ENCODE measurements at places on chromosomes 5 and 9.

- DNase-seq, result no peak
Observed at GRCh38 chr5:26121338-26121737, 917.0 kb downstream of the CDH9 start.

DNA sequence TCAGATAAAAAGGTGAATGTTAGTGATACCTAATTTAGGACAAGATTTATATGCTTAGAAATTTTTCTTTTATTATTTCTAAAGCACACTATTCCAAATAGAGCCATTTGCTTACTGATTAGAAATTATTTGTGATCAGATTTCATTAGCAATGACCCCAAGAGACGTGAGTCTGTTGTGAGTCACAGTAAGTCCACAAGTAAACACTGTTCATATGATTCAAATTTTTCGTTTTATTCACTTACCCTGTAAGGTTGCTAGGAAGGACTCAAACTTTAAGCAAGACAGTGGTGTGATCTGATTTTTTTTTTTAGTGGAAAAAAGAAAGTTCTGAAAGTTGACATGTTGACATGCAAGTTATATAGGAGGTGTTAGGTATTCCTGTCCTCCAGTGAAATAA, 1.2 kb downstream of the CARD6 start:
- DNase-seq, result no peak

GRCh38 chr9:108254236-108254635, 601.5 kb downstream of the ACTL7B start:
- no peak for DNase-seq

- no peak for DNase-seq
Observed at GRCh38 chr5:29134418-29134817, 2059.1 kb upstream of the CDH6 start.

GRCh38 chr9:77997611-77998284, 33.9 kb downstream of the GNAQ start:
- no peak for DNase-seq

- no peak for DNase-seq
Observed at GRCh38 chr5:116361171-116361967, 213.3 kb downstream of the SEMA6A start.

DNA sequence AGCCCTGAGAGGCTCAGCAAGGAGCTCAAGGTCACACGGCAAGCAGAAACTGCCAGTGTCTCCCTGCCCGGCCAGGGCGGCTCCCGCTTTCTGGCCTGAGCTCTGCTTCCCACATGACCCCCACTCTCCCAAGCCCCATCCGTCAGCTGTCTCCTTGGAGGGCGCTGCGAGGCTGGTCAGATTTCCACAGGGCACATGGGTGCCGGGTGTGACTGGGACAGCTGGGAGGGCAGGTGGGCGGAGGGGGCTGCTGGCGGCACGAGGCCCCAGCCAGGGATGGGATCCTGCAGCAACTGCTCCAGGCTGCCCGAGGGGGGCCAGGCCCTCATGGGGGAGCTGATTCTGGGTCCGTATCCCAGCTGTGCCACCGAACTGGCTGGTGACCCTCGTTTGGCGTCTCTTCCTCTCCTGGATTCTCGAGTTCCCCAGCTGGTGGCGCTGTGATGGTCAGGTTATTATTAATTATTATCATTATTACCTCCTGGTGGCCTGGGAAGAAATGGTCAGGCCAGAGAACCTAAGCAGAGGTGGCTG, 12.9 kb upstream of the WDR38 start:
- DNase-seq, result no peak

GRCh38 chr5:121038438-121038837, 574.3 kb downstream of the PRR16 start:
- no peak for DNase-seq

- no peak for DNase-seq
Observed at GRCh38 chr9:14165376-14166035, 148.4 kb downstream of the NFIB start.

DNA sequence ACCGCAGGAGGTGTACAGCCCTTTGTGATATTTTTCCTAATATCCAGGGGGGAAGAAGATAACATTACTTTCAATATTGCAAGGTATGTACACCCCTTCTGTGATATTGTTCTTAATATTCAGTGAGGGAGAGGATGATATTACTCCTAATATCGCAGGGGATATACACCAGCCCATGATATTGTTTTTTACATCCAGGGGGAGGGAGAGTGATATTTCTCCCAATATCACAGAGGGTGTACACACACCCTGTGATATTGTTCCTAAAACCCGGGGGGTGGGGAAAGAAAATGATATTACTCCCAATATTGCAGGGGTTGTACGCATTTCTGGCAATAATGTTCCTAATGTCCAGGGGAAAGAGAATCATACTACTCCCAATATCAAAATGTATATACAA, 58.0 kb upstream of the SLC25A48 start:
- DNase-seq, result no peak

GRCh38 chr9:95085861-95086563, 231.5 kb downstream of the FANCC start:
- DNase-seq, result no peak

- DNase-seq, result no peak
Observed at GRCh38 chr5:135707302-135707701, 127.2 kb upstream of the SLC25A48 start.

DNA sequence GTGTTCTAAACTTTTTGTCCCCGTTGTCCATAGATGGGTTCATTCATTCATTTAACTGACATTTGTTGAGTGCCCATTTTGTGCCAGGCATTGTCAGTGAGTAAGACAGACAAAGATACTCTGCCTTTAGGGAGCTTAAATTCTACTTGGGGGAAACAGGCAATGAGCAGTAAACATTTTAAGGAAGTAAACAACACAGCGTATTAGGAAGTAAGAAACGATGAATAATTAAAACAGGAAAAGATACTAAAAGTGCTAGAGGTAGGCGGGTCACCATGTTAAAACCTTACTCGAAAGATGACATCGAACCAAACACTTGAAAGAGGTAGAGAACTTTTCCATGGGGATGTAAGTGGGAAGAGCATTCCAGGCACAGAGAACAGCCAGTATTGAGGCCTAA, 5.5 kb upstream of the MAML1 start:
- no peak for DNase-seq

DNA sequence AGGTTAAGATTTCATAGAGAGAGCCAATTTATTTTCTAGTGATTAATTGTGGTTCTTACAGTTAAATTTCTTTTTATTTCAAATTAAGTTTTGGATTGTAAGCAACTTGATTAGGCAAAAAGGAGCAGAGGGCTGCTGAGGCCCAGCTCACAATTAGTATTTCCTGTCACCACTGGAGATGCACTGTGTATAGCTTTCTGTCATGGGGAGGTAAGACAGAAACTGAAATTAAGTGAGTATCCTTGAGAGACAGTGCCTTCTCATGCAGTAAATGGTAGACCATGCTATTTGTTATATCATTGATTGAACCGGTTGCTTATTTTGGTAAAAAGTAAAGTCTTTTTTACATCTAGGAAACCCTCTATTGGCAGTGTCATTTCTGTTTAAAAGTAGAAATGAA, 190.7 kb downstream of the CCDC171 start:
- no peak for DNase-seq

DNA sequence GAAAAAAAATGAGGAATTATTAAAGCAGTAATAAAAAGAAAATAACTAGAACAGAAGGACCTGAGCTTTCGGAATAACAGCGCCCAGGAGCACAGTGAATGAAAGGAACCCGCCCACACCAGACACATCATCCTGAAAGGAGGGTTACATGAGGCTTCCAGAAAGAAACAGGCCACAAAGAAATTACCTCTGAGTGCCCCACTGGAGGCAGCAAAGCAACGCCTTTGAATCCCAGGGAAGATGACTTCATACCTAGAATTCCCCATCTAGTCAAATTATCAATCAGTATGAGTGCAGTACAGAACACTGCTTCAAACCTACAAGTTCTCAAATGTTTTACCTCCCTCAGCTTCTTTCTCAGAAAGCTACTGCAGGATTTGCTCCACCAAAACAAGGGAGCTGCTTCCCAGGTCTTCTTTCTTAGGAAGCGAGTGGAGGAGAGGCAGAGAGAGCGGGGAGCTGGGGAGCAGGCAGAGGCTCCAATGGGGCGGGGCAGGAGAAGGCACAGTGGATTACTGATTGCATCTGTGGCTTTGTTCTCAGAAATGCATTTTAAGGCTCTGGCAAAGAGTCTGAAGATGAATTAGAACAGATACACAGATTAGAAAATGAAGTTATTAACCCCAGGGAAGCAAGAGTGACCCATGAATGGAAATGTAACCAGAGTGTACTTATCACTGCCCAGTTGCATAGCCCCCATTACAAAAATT, 87.1 kb downstream of the SEMA4D start:
- DNase-seq, result no peak

GRCh38 chr5:66139318-66139712, 4.8 kb upstream of the SREK1 start:
- no peak for DNase-seq

- no peak for DNase-seq
Observed at GRCh38 chr5:65984098-65984885, 57.9 kb downstream of the ERBIN start.

DNA sequence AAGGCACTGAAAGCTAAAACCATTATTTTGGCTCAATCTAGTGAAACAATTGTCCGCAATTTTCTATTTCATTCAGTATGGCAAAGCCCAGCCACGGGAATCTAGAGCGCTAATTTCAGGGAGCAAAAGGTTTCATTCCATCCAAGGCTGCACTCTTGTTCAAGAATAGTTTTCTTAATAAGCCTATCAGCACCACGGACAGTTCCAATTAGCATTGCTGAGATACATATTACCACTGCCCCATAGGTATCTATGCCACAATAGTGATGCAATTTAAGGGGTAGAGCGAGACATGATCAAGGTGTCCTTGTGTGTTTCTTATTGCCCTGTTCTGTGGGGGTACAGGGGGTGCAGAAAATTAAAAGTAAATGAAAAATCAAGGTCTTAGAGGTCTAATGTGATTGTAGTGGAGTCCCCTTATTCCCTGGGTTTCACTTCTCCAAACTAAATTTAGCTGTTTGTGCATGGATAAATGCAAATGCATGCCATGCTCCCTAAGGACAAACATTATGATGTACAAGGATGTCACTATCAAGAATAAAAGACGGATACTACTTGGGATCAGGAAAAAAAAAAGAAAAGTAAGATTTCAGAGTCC, 45.5 kb downstream of the SPOCK1 start:
- no peak for DNase-seq

DNA sequence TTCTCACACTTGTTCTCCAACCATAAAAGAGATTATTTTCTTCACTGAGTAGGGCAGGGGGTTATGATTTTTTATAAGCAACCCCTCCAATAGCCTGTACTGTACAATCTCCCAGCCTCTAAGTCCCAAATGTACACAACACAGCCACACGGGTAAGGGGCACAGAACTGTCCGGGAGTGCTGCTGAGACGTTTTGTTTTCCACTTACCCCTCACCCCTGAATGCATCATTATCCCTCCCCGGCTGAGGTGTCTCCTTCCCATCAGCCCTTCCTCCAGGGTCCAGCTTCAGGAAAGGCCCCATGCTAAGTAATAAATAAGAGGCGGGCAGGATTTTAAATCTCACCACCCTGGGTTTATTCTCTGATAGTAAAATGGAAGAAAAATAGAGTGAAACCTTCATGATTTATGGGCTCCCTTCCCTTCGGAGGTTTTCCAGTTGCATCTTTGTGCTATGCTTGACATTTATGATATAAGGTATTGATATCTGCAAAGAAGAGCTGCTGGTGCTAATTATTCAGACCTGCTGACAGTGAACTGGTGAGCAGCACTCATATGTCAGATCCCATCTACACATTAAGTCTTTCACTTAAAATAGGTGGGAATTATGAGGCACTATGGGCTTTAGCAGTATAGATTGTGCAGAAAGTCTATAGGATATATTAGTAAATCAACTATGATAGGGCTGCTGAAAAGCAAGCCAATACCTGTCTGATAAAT, 67.2 kb upstream of the MEGF10 start:
- DNase-seq, result no peak

- no peak for DNase-seq
Observed at GRCh38 chr9:72590824-72591223, 69.4 kb downstream of the TMC1 start.

DNA sequence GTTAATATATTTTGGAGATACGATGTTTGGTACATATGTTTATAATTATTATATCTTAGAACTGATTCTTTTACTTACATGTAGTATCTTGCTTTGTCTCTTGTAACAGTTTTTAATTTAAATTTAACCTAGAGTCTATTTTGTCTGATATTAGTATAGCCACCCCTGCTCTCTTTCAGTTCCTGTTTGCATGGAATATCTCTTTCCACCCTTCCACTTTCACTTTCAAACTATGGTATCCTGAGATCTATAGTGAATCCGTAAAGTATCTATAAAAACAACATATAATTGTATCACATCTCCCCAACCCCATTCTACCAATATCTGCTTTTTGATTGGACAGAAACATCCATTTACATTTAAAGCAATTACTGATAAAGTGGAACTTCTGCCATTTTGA, 7.2 kb downstream of the IRGM start:
- no peak for DNase-seq

GRCh38 chr5:65832152-65832551, 94.2 kb upstream of the ERBIN start:
- no peak for DNase-seq

DNA sequence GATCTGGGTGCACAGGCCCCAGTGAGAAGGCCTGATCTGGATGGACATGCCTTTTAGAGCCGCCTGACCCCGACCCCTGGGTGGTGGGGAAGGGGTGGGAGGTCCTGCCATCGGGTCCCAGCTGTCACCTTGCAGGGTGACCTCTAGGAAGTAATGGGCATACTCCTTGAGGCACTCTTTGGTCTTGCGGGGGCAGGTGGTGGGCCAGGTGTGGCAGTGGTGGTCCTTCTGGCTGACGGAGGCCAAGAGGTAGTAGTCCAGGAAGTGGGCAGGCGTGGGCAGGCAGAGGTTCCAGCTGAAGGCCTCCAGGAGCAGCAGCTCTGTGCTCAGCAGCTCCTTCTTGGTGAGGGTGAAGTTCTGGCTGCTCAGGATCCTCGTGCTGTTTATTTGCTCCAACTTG, 30.0 kb downstream of the FABP6 start:
- no peak for DNase-seq

DNA sequence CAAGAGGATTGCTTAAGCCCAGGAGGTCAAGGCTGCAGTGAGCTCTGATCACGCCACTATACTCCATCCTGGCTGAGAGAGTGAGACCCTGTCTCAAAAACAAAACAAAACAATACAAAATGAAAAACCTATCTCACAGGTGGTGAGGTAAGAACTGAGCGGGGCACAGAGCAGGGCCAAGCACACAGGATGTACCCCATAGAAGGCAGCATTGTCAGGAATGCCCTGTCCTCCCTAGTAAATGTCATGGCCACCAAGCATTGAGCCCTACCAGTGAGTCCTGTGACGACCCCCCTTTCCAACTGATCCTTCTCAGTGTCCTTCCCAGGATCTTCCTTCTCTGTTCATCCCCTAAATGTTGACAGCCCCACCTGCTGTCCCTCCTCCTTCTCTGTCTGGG, 44.6 kb upstream of the ALDH1B1 start:
- no peak for DNase-seq

DNA sequence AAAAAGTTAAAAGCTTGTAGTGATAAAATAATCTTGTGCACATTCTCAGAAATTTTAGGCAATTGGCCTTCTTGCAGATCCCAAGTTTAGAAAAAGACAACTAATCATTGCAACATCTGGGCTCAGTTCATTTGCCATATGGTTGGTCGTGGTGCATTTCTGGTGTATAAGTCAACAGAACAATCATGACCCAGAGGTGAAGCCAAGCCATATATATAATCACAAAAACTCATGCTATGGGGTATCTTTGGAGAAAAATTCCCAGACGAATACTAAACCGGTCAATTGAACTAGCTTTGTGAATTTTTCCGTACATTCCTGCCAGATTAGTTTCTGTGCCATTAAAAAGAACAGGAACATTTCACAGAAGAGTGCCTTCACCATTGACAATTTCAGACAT, 50.3 kb downstream of the FYB1 start:
- no peak for DNase-seq
